ENCODE measurements at places on chromosomes 4 and X.

DNA sequence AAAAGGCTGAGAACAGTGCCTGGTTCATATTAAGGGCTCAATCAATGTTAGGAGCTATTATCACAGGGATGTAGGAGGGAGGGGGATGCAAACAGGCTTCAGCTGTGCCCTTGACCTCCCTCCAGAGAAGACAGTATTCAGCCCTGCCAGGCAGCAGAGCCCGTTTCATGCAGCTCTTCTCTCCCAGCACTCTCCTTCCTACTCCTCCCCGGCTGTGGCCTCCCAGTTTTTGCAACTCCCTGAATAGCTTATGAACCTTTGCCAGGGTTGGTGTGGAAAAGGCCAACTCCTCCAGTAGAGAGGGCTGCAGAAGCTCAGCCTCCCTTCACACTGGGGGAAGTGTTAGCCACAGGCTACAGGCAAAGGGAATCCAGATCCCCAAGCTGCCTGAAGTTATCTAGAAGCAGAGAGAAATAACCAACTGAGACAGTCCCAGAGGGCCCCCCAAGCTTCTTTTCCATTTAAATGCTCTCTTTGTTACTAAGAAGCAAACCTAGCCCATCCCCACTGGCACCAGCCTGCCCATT is 31.7 kb upstream of the APLN start:
- DNase-seq, result no peak

DNA sequence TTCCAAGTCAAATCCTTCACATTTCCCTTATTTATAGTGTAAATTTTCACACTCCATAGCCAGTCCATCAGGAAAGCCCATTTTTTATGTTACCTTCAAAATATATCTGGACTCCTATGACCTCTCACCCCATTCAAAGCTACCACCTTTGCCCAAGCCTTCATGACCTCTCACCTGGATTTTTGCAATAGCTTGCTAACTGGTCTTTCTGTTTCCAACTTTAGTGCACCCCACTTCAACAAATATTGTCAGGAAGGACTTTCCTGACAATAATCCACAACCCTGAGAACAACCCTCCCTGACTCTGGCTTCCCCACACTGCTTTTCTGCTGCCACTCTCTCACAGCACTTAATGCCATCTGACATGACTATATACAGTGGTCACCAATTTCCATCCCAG is 33.4 kb downstream of the ASIC5 start:
- DNase-seq, result no peak

- DNase-seq, result no peak
Observed at GRCh38 chr4:79982601-79983322, 90.3 kb downstream of the ANTXR2 start.

- no peak for DNase-seq
Observed at GRCh38 chrX:153865685-153866084, 20.3 kb downstream of the L1CAM start.
